ENCODE measurements at places on chromosomes 1 and 21.

- no peak for DNase-seq
These were observed 10.3 kb upstream of the SPRR2B start for GRCh38 chr1:153081736-153082135.

DNA sequence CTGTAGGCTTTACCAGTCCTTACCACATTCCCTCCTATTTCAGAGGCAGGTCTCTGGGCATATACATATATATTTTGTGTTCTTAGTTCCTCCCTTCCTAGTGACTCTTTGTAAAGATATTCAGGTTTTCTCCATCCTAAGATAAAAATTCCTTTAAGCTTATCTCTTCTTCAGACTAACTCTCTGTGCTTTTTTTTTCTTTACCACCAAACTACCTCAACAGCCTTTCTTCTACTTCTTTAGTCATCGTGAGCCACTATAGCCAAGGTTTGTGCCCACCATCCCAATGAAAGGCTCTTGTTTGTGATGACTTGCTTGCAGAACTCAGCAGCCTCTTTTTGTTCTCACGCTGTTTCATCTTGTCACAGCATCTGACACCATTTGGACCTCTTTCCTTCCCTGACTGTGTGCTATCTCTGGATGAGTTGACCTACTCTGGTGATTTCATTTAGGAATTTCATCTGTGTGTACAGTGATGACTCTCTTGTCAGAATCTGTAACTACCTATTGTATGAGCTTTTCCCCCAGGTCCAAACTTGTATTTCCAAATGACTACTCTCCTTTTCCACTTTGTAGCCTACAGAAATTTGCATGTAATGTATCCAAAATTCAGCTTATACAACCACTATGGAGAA is 59.0 kb upstream of the MACF1 start:
- no peak for DNase-seq

GRCh38 chr1:47681735-47682134 is 243.9 kb downstream of the FOXD2 start:
- no peak for DNase-seq

- DNase-seq, result peak; percentile 63
These were observed 35.1 kb downstream of the NUAK2 start for GRCh38 chr1:205286335-205286950.

DNA sequence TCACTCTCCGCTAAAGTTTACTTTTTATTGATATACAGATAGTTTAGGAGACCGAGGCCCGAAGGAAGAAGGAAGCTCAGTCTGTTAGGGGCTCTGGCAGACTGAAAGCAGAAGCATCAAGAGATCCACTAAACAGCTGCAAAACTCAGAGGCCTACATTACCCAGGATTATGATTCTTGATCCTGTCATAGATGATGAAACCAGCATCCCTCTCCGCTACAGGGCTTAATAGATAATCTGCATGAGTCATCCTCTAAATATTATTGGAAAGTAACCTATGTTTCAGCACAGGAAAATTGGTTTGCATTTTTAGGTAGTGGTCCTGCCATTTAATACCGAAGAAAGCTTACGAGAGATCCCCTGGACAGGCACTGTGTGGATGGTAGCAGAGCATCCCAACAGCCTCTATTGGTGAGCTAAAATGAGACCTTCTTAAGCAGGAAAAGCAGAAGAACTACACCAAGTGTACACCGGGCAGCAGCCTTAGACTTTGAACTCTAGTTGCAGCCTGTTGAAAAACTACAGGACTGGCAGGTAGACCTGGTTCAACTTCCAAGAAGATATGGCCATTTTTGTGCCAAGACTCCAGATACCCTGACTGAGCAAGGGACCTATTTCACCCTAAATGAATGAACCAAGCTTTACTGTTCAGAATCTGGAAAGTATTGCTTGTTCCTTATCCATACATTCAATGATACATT is 6.8 kb downstream of the CASQ2 start:
- no peak for DNase-seq

GRCh38 chr1:77539519-77540142 is 142.8 kb downstream of the ZZZ3 start:
- no peak for DNase-seq

- DNase-seq, result no peak
These were observed 97.2 kb downstream of the ZFYVE9 start for GRCh38 chr1:52238887-52239707.

DNA sequence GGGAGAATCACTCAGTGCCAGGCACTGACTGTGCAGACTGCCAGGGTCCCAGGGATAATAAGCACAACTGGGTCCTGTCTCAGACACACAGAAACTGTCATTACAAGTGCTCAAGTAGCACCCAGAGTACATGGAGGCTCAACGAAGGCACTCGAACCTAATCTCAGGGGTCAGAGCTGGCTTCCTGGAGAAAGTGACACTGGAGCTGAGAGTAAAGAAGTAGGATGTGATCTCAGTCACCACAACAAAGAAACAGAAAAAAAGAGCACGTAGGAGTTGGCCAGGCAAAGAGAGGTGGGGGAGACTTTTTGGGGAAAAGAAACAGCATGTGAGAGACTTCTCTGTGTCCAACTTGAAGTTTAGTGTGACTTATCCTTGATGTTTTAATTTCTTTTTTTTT is 1.3 kb downstream of the CATSPER4 start:
- DNase-seq, result no peak

DNA sequence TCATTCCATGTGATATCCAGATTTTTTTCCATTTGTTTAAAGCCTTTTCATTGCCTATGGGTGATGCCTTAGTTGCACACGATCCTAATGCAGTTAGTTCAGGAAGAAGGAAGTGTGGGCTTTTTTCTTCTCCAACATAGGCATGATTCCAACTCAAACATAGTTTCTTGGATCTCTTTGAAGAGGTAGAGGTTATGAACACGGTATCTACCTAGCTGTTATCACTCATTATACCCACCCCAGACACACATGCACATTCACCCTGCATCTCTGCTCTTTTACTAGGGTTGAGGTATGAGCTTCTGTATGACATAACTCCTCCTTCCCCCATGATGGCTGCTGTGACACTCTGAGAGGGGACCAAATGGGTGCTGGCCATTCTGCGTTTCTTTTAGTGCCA is 122.1 kb upstream of the ZNF648 start:
- no peak for DNase-seq

GRCh38 chr1:87176514-87176913 is 152.2 kb upstream of the LMO4 start:
- DNase-seq, result no peak

DNA sequence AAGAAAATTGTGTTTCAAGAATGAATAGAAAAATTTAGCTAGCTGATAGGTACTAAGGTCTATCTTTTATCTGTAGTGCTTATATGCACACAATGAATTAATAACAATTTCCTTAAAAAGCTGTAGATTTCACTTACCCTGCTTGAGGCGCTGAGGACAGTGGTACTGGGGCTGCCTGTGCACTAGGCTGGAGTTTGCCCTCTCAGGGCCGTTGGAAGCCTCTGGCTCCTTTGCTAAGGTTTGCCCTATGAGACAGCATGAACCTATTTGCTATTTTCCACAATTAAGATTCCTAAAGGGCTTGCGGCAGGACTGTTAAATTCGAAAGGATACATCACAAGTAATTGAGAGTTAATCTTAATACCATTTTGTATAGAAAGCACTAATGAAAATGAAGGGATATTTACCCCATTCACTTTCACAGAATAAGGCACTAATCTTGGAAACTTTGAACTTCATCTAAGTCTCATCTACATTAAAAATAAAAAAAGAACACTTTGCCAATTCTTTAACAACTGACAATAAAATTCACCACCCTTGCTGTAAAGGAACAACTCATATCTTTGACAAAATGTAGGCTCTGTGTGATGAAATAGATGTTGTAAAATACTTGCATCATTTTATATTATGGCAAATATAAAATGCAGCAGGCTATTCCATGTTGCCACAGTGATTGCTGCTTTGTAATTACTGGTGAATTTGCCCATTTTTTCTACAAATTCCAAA is 293.0 kb downstream of the NTNG1 start:
- DNase-seq, result no peak

DNA sequence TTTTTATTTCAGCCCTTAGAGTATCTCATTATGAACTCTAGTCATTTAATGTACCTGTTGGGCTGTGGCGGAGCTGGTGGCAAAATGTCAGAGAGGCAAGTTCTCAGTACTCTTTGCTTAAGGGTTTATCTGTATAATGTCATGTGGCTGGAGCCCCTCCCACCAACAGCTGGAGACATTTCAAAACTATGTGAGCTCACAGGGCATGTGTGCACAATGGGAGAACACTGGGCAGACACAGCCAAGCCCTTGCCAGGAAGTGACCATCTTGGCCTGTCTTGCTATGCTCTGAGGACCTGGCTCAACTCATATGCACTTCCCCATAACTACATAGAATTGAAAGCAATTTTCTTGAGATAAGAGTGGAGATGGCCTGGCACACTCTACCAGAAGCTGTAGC is 296.4 kb downstream of the PTPRU start:
- peak; percentile 19 for DNase-seq

GRCh38 chr1:5548266-5548665 is 444.0 kb downstream of the NPHP4 start:
- no peak for DNase-seq

DNA sequence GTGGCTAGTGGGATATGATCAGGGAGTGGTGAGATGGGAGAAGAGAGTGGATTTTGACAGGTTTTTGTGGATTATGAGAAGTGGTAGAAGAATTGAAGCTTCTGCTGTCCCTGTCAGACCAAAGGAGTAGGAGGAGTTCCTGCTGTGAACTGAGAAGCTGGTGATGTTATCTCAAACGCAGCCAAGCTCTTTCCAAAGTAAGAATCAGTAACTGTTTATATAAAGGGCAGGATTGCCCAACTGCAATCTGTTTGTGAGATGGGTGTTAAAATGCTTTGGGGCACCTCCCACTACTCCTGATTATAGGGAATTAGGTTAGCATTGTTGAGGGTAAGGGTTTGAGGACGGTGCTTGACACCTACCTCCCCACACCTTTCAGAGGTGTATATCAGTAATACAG is 60.5 kb upstream of the USP25 start:
- DNase-seq, result no peak

GRCh38 chr21:41360072-41360821 is 1.6 kb upstream of the MX2 start:
- DNase-seq, result no peak

DNA sequence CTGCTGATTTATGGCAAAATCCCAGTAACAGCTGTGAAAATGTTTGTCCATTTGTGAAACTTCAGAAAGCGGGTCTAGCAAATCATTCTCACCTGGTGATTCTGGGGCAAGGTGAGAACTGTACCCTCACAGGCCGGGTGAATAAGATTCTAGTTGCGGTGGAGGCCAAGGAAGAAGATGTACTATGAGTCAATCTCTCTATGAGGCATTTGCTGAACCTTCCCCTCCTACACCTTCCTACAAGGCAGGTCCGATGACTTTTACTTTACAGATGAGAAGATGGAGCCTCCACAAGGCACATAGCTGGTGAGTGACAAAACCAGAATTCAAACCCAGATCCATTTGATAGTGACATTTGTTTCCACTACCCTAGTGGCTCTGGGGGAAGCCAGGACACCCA is 72.7 kb downstream of the BACH1 start:
- DNase-seq, result no peak

- DNase-seq, result no peak
These were observed 205.7 kb upstream of the RRP15 start for GRCh38 chr1:218079347-218079746.

DNA sequence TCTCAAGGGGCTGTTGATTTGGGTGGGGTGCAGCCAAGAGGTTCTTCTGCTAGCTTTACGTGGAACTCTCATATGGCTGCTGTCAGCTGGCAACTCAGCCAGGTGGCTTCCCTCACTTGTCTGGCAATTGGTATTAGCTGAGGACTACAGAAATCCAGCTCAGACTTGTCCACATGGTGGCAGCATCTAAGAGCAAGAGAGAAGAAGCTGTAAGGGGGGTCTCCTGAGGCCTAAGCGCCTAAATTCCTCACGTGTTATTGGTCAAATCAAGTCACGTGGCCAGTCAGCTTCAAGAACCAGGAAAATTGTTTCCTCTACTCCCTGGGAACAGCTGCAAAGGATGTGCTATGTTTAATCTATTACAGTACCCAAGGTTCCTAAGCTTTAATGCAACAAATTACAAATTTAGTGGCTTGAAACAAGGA is 4.2 kb upstream of the DYRK3 start:
- DNase-seq, result peak; percentile 81

- no peak for DNase-seq
These were observed 112.9 kb downstream of the PTPRC start for GRCh38 chr1:198751741-198752140.

DNA sequence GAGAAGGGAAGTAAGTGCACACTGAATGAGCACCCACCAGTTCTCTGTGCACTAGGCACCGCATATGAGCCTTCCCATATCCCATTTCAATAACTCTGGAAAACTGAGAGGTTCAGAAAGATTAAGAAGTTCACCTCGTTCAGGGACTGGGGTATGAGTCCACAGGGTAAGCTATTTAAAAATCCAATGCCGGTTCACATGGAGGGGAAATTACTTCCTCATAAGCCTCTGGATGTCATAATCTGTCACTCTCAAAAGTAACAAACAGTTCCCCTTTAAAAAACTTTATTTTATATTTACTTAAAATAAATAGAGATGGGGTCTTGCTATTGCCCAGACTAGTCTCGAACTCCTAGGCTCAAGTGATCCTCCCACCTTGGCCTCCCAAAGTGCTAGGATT is 1.9 kb downstream of the OR2B11 start:
- DNase-seq, result no peak

- DNase-seq, result no peak
These were observed 5.3 kb upstream of the CHD1L start for GRCh38 chr1:147236959-147237791.

DNA sequence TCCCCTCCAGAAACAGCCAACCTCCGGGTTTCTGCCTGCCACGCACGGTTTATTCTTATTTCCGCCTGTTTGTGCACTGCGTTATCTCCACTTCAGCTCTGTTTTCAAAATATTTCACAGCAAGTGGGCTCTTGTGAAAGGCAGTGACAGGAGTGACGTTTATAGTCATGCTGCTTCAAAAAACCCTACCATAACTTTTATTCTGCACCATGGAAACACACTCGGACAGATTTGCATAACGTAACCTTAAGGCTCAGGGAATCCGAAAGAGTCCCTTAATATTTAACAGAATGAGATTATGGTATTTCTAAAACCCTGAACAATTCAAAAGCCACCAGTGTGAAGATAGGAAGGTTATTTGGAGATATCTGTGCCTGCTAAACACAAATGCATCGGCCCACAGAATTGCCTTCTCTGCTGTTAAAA is 782 bp upstream of the SDE2 start:
- DNase-seq, result no peak

DNA sequence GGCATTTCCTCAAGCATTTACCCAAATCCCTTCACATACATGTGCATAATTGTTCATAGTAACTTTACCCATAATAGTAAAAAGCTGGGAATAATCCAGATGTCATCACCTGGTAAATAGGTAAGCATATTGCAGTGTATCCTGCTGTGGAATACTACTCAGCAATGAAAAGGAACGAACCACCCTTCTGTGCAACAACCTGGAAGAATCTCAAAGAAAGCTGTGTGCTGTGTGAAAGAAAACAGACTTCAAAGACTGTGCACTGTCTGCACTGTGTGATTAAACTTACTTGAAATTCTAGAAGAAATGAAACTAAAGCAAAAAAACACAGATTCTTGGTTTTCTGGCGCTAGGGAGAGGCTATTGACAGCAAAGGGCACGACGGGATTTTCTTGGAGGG is 13.5 kb downstream of the TFF2 start:
- no peak for DNase-seq

GRCh38 chr1:159962176-159962575 is 8.1 kb upstream of the SLAMF9 start:
- DNase-seq, result no peak

GRCh38 chr1:45337630-45338325 is 2.2 kb upstream of the TOE1 start:
- no peak for DNase-seq

GRCh38 chr1:12208764-12209494 is 20.9 kb upstream of the VPS13D start:
- DNase-seq, result peak; percentile 89
